ENCODE measurements at places on chromosomes 6 and 20.
A peak's percentile ranks its signal among the peaks of the same experiment; 100 is the strongest.

DNA sequence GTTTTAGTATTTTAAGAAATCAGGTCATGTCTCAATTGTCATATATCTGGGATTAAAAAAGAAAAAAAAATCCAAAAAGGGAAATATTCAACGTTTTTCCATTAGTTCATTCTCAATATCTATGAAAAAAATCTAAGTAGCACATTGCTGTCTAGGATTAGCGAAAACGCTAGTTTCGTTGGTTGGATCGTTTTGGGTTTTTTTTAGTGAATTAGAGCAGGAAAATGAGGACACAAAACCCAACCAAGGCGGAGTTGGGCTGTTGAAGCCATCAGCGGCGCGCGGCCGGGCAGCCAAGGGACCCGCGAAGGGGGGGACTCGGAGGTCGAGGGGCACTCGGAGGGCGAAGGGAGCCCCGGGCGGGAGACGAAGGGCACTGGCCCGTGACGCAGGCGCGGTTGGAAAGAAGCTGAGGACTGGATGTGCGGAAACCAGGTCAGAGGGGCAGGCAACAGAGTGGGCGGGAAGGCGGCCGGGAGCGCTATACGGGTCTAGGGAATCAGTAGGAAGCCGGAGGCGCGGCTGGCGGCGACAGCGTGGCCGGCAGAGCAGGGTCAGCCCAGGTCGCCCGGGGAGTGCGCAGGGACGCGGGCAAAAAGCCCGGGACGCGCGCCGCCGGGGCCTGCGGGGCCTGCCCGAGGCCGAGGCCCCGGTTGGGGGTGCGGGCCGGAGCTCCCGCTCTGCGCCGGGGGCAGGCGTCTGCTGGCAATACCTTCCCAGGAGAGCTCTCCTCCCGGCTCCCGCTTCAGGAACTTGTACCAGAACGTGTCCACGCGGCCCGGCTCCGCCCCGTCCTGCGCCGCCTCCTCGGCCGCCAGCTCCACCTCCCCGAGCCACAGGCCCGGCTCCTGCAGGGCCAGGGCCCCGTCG is 599 bp downstream of the EPM2A start:
- peak; percentile 53 for DNase-seq

- DNase-seq: no peak
Measured at GRCh38 chr6:87791982-87792381, 89.9 kb upstream of the AKIRIN2 start.

DNA sequence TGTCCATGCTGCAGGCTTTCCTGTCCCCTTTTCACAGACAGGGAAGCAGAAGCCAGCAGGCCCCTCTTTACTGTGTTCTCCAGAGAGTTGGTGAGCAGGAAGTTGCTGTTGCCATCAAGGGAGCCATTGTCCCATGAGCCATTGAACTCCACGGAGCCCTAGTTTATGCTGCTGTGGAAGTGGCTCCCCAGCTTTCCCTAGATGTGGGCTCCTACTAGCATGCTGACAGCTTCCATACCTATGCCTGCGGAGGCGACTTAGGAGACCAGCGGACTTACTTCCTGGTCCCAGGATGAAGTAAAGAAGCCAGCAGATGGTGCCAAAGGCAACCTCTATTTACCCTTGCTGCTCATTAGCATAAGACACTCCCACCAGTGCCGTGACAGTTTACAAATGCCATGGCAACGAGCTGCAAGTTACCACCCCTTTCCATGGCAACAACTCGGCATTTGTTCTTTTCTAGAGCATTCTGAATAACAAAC is 30.8 kb upstream of the FKBP1A start:
- no peak for DNase-seq

DNA sequence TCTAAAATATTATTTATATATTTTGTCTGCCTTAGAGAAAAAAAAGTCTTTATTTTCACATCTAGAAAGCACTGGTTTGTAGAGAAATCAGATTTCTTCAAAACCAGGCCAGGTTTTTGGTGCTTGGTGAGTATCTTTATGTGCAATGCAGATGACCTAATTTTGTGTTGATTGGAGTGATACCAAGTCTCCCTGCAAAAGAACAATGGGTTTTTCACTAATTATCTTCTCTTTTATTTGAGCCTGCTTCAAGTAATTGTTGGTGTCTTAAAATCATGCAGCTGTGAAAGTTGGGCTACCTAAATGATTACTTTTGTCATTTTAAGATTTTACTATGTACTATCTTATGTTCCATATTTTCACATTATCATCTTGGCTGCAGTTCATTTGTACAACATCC is 874.7 kb downstream of the TFAP2A start:
- no peak for DNase-seq

DNA sequence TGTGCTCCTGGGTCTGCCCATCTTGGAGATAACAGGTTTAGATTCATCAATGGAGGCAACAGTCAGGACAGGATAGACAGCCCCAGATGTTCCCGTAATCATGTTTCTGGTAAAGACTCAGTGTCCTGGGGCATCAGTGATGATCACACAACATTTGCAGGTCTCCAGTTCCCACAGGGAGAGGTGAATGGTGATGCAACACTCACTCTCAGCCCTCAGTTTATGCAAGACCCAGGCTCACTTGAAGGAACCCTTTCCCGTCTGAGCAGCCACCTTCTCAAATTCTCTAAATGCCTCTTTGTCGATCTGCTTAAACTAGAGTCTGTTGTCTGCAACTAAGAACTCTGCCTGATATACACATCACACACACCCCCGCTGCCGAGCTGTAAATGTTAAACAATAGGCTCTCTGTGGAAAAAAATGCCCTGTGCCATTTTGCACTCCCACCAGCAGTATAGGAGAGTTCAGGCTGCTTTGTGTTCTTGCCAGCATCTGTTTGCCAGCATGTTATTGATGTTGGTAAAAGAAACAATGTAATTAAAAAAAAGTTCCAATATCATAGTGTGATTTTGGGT is 30.1 kb upstream of the SCP2D1 start:
- DNase-seq: no peak

- DNase-seq: no peak
Measured at GRCh38 chr6:34053721-34054120, 92.2 kb downstream of the GRM4 start.

GRCh38 chr6:49220293-49220692 is 242.8 kb downstream of the MMUT start:
- no peak for DNase-seq

GRCh38 chr20:9912858-9913434 is 74.1 kb upstream of the PAK5 start:
- peak; percentile 1 for DNase-seq

DNA sequence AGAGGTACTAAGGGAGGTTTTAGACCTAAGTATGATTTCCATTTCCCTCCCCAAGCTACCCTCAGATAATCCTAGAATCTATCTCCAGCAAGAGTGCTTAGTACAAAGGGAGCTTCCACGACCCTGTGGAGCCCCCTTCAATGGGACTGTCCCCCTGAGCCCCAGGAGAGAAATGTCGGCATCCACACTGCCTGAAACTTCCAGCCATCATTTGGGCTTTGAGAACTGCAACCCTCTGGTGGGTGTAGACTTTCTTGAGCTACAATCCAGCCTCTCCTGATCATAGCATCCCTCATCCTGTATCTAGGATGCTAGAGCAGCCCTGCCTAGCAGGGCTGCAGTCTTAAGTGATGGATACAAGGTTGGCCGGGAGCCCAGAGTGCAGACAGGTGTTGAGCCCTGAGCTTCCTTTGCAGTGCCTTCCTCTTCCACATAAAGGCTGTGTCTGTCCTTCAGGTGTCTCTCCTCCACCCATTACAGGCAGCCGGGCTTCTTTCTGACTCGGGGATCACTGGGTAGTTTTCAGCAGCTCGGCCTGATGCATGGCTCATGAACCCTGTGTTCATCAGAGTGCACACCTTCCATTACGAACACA is 424.5 kb downstream of the PREX1 start:
- DNase-seq: no peak

DNA sequence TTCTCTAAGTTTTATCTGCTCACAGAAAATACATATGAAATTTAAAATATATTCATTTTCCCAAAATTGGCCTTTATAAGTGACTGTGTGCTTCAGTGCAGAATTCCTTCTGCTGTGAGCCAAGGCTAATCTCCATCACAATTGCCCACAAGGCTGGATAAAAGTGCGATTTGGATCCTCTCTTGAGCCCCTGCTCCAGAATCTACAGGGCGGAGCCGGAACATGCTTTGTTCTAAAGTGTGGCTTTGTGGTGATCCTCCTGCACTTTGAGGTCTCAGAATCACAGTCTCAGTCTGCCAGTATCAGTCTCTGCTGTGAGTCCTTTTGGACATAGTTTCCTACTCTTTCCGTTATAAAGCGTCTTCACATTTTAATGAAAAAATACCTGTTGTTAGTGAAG is 28.9 kb downstream of the SMOC2 start:
- no peak for DNase-seq

DNA sequence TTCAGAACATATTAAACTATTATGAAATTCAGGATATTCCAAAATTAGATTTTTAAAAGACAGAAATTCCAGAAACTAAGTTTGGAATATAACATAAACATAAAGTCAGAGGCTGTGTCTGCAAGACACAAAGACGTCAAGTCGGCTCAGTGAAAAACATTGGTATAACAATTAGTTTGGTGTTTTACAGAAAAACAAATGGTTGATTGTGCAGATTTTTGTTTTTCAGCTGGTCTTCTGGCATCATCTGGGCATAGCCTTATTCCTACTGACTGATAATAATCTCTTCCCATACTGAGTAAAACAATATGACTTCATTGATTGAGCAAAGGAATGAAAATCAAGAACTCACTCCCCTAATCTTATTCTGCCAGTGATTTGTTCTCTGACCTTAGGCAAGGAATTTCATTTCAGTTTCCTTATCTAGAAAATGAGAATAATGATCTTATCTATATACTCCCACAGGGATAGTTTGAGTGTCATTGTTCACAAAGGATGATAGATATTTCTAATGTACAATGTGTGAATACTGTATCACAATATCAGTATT is 84.3 kb downstream of the FRK start:
- no peak for DNase-seq

GRCh38 chr6:30555816-30556065 is 548 bp downstream of the GNL1 start:
- no peak for DNase-seq

DNA sequence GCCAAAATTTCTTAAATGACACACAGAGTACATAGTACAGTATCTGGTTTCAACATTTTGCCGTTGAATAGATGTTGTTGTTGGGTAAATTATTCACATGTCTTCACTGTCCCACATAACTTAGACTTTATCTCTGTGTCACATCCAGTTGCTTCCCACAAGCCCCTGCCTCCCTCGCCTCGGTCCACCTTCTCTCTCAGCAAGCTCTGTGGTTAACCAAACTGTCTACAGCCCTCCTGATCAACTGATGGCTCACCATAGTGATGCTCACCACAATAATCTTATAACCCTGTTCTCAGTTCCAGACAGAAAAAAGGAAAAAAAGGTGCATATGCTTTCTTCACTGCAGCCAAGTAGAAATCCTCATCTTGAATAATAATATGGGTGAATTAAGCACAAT is 23.0 kb downstream of the IL17F start:
- no peak for DNase-seq

DNA sequence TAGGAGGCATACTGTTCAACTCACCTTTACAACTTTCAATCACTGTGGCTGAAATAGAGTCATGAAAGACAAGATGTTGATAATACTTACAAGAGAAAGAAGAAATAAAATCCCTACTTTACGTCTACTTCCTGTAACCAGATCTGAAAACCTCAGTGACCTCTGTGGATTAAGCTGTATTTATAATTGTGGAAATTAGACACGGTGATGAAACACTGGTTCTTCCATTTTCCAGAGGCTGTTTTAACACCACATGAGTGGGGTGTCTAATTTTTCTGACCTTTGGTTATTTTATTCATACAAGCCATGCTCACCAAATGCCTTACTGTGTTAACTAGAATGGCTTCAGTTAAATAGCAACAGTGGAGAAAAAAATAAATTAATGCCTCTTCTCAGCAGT is 58.5 kb upstream of the HIVEP1 start:
- DNase-seq: no peak

- DNase-seq: no peak
Measured at GRCh38 chr20:34680586-34681175, 3.8 kb upstream of the PIGU start.

- DNase-seq: no peak
Measured at GRCh38 chr6:8434727-8435092, 635 bp downstream of the SLC35B3 start.

- no peak for DNase-seq
Measured at GRCh38 chr6:96836631-96837080, 621 bp downstream of the GPR63 start.

- no peak for DNase-seq
Measured at GRCh38 chr6:34746104-34746846, 11.0 kb upstream of the SNRPC start.

DNA sequence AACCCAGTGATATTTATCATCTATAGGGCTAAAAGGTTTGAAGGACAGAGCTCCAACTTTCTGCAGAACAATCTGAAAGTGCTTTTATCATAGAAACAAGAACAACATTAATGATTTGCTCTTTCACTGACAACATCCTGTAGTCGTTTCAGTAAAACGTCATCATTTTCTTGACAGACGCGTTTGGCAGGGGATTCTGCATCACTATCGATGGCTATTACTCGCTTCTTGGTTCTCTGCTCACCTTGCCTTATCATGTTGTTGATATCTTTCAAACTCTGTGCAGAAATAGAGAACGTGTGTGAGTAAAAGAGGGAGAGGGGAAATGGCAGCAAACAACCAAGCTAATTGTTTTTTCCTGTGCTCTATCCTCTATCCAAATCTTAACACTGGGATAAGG is 47.1 kb upstream of the SAMHD1 start:
- DNase-seq: no peak

- no peak for DNase-seq
Measured at GRCh38 chr6:60991427-60992028, 1294.5 kb downstream of the KHDRBS2 start.

DNA sequence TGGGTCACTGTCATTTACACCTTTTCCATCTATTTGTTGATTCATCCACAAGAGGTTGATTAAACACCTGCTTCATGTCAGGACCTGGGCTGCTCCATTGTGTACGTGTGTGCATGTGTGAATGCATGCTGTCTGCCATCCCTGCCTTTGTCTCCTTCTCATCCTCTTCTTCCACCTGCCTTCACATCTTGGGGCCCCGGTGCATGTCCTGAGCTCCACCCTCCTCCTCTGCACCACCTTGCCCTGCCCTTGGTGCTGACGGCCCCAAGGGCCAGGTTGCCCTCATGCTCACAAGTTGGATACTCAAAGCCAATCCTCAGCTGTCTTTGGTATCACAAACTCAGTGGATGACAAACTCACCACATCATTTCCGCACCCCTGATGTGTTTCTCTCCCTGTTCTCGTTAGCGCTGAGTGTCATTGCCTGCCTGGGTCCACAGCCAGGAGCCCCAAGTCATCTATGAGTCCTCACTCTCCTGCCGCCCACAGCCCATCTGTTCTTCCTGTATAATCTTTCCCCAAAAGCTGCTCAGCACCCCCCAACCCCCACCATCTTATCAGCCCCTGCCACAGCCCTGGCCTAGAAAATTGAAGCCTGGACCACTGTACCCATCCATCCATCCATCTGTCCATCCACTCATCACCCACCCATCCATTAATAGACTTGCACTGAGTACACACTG is 85.0 kb downstream of the SRC start:
- no peak for DNase-seq

GRCh38 chr6:157710604-157711003 is 112.4 kb upstream of the SNX9 start:
- no peak for DNase-seq

- no peak for DNase-seq
Measured at GRCh38 chr20:52675375-52675774, 296.8 kb upstream of the TSHZ2 start.

- no peak for DNase-seq
Measured at GRCh38 chr6:72286911-72287311, 335.0 kb upstream of the KCNQ5 start.

- no peak for DNase-seq
Measured at GRCh38 chr6:301929-302705, 9.8 kb downstream of the DUSP22 start.

All from activated effector memory CD4-positive, alpha-beta T cell treated with Interleukin-2 at 50 U/mL for 16 hours (primary cell).